ENCODE measurements at places on chromosomes 12 and 14. TPM values are rescaled to one million over a fixed set of nuclear protein-coding genes. Genes with fewer than 3 reads are reported as not detected.

- DNase-seq, result no peak
Measured at GRCh38 chr12:51529651-51529970, 61.4 kb upstream of the SCN8A start.

Gene CHFR
- 10.1 TPM for total RNA-seq

Gene ACRBP
- total RNA-seq, result 2.2 TPM

- no peak for DNase-seq
Measured at GRCh38 chr12:28683366-28683765, 465.7 kb upstream of the FAR2 start.

GRCh38 chr14:57749267-57749666 is 116.6 kb downstream of the SLC35F4 start:
- no peak for DNase-seq

- no peak for DNase-seq
Measured at GRCh38 chr14:78307671-78308070, 137.5 kb downstream of the NRXN3 start.

- DNase-seq, result no peak
Measured at GRCh38 chr12:29990971-29991370, 207.2 kb upstream of the TMTC1 start.

DNA sequence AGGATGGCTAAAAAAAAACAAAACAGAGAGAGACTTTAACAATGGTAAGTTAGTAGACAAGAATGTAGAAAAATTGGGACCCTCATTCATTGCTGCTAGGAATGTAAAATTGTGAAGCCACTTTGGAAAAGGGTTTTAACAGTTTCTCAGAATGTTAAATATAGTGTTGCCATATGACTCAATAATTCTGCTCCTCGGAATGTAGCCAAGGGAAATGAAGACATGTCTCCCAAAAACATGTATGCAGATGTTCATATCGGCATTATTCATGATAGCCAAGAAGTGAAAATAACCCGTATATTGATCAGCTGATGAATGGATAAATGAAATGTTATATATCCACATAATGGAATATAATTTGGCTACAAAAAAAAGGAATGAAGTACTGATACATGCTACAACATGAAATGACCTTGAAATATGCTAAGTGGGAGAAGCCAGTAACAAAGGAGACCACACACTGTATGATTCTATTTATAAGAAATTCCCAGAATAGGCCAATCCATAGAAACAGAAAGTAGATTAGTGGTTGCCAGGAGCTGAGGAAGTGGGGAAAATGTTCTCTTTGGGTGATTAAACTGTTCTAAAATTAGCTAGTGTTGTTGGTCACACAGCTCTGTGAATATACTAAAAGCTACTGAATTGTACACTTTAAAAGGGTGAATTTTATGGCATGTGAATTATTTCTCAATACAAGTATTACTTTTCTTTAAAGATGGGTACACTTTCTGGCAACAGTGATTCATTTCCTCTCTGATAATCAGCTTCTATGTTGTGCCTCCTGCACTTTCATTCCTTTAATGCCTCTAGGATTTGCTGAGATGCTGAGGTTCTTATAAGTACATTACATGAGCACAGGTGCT is 132.5 kb downstream of the DAAM1 start:
- no peak for DNase-seq

Measured in Karpas-422 (cell line).